NCI-H1092 (cell line): ENCODE measurements at places on chromosomes 12 and 14.

- DNase-seq = no peak
Observed at GRCh38 chr14:91968280-91968679, 20.8 kb upstream of the FBLN5 start.

DNA sequence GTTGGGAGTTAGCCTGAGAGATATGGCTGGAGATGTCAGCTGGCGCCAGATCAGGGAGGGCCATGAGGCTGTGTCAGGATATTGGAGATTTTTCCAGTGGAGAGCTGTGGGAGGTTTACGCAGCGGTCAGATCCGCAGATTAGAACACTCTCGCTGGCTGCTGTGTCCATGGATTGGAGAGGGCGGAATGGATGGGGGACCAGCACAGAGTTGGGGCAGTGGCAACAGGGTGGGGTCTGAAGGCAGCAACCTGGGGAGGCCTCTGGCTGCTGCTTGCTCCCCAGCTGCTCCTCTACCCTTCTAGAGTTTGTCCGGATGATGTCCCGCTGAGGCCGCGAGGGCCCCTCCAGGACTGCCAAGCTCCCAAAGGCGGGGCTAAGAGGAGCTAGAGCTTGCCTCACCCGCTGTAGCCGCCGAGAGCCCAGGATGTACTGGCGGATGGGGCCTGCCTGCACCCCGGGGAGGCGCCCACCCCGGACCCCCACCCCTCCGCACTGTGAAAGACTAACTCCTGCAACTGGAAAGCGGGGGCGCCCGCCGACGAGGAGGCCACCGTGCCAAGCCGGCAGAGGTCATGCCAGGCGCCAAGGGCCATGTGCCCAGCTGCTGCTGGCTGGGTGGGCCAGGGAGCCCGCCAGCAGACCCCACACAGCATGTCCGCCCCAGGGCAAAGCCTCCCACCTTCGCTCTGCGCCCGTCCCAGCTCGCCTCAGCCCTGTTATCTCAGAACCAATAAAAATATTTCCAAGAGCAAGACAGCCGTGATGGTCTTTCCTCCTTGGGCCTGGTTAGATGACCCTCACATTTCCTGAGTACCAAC lies 20.2 kb upstream of the MLEC start:
- no peak for DNase-seq

DNA sequence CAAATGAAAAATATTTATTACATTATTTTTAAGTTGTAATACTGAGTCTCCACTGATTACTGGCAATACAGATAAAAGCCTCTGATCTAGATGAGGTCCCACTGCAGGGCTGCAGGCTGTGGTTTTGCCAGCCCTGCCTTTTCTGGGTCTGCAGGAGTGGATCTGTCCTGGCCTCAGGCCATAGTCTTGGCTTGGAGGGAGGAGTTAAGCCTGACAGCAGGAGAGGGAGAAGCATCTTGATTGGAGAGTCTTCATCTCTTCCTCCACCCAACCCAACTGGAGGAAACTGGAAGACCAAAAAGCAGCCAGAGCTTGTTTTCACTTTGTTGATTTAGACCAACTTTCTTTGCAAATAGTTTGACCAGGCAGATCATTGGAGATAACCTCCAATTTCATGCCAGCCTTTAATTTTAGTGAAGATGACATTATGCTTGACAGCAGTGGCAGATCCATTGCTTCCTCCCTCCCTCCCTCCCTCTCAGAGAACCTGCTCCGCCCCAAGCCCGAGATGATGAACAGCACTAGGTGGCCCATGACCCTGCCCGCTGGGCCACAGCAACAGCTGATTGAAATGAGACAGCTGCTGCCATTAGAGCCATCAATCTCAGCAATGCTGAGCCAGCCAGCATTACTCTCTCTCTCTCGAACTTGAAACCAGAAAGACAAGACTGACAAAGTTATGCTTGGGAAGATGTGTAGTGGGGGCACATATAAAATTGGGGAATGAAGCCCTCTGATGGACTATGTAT lies 222.4 kb downstream of the GLT1D1 start:
- DNase-seq = no peak

DNA sequence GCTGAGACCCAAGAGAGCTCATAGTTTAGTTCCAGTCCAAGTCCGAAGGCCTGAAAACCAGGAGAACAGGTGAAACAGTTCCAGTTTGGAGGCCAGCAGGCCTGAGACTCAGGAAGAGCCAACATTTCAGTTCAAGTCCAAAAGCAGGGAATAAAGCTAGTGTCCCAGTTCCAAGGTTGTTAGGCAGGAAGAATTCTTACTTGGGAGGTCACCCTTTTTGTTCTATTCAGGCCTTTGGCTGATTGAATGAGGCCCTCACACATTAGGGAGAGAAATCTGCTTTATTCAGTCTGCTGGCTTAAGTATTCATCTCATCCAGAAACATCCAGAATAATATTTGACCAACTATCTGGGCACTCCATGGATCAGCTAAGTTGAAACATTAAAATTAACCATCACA lies 294.6 kb downstream of the PCNX1 start:
- no peak for DNase-seq

- no peak for DNase-seq
Observed at GRCh38 chr14:99116741-99117295, 155.2 kb downstream of the BCL11B start.

DNA sequence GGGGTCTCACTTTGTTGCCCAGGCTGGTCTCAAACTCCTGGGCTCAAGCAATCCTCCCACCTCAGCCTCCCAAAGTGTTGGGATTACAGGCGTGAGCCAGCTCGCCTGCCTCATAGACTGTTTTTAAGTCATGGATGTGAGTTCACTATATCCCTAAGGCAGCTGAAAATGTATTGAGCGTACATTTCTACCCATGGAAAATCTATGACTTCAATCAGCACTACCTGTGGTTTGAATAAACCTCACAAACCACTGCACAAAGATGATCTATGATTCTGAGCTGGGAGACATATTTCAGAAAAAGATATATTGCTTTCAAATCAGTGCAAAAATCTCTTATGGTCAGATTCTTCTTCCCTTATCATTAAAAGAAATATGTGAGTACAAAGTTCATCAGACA lies 22.5 kb downstream of the GCN1 start:
- DNase-seq = no peak

DNA sequence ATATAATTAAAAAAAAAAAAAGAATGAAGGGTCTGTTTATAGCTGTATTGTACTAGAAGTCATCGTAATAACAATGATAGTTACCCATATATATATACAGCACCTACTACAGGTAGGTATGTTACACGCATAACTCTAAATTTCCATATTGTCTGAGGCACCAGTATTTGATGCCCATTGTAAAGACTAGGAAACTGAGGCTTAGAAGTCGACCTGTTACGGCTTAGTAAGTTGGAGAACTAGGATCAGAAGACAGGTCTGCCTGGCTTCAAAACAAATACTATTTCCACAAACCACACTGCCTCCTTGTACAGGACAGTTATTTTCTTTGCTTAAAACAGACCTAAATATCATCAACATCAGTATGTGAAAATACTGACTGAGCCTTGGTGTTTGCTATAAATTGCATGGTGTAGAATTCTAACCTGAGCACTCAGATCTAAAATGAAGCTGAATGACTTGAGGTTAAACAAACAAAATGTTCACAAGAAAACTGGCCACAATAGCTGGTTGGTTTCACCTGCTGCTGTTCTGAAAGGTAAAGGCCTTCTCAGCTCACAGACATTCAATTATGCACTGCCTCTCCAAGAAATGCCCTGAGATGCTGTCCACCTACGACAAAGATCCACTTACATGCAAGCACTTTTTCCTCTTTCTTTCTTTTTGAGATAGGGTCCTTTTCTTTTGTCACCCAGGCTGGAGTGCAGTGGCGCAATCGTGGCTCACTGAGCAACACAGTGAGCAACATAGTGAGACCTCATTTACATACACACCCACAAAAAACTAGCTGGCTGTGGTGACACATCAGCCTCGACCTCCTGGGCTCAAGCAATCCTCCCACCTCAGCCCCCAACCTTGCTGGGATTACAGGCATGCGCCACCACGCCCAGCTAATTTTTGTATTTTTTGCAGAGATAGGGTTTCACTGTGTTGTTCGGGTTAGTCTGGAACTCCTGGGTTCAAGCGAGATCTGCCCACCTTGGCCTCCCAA lies 35.7 kb downstream of the SSH1 start:
- no peak for DNase-seq

DNA sequence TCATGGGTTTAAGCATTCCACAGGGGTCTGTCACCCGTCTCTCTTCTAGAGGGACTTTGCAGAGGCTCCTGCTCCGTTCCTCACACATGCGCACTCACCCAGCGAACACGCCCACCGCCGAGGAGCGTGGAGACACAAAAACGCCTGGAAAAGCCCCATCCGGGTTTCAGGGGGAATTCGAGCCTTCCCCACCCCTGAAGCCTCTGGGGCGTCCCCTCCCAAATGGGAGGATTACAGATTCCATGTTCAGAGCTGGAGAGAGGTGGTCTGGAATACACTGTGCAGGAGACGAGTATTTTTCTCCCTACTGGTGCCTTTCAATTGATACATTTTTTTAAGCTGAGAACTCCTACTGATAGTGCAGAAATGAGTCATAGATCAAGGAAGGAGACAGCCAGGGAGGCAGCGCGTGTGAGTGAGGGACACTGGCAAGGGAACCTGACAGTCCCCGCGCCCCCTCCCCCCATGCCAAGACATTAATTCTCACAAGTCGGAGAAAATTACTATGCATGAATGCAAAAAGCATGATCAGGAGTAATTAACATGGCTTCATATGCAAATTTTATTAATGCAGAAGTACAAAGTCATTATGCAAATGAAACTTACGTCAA lies 36.9 kb downstream of the BCL11B start:
- DNase-seq = no peak

DNA sequence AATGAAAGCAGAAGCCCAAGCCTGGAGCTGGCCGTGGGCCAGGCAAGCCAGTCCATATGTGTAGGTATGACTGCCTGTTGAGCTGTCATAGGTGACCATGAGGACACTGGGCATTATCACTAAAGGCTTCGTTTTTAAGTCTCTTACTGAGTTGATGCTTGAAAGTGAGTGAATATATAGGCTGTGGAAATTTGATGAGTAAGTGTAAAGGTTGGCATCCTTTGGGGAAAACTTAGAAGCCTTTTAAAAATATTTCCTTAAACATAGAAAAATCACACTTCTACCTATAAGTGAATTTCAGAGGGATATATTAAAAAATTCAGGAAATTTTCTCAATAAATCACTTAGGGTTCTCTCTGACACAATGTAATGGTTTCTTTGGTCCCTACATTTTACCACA lies 396.5 kb downstream of the FOXG1 start:
- DNase-seq = no peak

- no peak for DNase-seq
Observed at GRCh38 chr14:102900631-102901571, 21.6 kb upstream of the AMN start.

DNA sequence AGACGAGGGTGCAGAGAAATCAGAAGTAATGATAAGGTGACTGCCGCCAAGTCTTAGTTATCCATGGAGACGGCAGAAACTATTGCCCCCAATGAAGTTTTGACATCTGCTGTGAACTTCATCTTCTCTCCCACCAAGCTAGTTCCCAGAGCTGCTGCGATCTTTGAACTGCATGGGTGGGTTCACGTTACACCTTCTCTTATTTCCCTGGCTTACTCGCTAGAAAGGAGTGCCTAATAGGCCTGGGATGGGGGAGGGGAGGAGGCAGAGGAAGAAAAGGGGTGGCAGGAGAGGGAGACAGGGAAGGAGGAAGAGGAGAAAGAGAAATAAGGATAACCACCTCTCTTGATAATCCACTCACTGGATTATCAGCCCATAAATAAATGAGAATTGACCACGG lies 157.1 kb downstream of the NTF3 start:
- no peak for DNase-seq
